ENCODE measurements at places on chromosomes 6 and 20. TPM values are rescaled to one million over a fixed set of nuclear protein-coding genes. Genes with fewer than 3 reads are reported as not detected.

AAR2 gene
- total RNA-seq = 36.2 TPM

TNFRSF6B gene
- total RNA-seq = 5.2 TPM

FAM217A gene
- not detected for total RNA-seq

SYCP2L gene
- 0.40 TPM for total RNA-seq

MUC22 gene
- total RNA-seq = not detected

PABPC1L gene
- 3.3 TPM for total RNA-seq

PPP1R11 gene
- 35.1 TPM for total RNA-seq

KCNK5 gene
- not detected for total RNA-seq

RNF144B gene
- total RNA-seq = 6.7 TPM

SSTR4 gene
- total RNA-seq = not detected

HTR1B gene
- total RNA-seq = 0.73 TPM

ABRACL gene
- total RNA-seq = 12.1 TPM

SCUBE3 gene
- 0.03 TPM for total RNA-seq

TNFRSF21 gene
- total RNA-seq = 30.3 TPM

CRISP3 gene
- not detected for total RNA-seq

CD93 gene
- not detected for total RNA-seq

CCM2L gene
- total RNA-seq = not detected

CYP24A1 gene
- total RNA-seq = 0.35 TPM

NT5E gene
- 29.4 TPM for total RNA-seq

MACROD2 gene
- total RNA-seq = 5.3 TPM

ARMH2 gene
- total RNA-seq = not detected

COL21A1 gene
- 3.3 TPM for total RNA-seq

ATP6V1G2 gene
- total RNA-seq = 8.5 TPM

POU5F1 gene
- total RNA-seq = 2.5 TPM

EPHA7 gene
- 8.7 TPM for total RNA-seq

POM121L2 gene
- not detected for total RNA-seq

BCAS4 gene
- total RNA-seq = 4.1 TPM

LTB gene
- total RNA-seq = 0.40 TPM

CRIP3 gene
- total RNA-seq = 0.78 TPM

ENPP3 gene
- total RNA-seq = 0.05 TPM

COL9A3 gene
- total RNA-seq = not detected

ISM1 gene
- total RNA-seq = not detected

MOCS1 gene
- total RNA-seq = 12.8 TPM

CCN6 gene
- total RNA-seq = not detected

C6orf58 gene
- not detected for total RNA-seq

SLC17A1 gene
- not detected for total RNA-seq

RAB44 gene
- total RNA-seq = not detected

TPBG gene
- 7.7 TPM for total RNA-seq

SRC gene
- 8.0 TPM for total RNA-seq

PRSS16 gene
- total RNA-seq = not detected

PLA2G7 gene
- total RNA-seq = not detected

PGC gene
- total RNA-seq = not detected

CLPSL1 gene
- not detected for total RNA-seq

SNX5 gene
- total RNA-seq = 45.9 TPM

WDR46 gene
- total RNA-seq = 74.7 TPM

Data from myocyte (in vitro differentiated cells).